ENCODE measurements at places on chromosomes 1 and 21.

DNA sequence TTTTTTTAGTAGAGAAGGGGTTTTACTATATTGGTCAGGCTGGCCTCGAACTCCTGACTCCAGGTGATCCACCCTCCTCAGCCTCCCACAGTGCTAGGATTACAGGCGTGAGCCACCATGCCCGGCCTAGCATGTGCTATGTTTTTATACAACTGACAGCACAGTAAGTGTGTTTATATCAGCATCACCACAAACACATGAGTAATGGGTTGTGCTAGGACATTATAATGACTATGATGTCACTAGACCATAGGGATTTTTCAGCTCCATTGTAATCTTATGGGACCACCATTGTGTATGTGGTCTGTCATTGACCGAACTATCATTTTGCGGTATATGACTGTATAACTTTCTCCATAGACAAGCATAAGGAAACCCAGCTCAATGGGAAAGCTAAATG is 6.3 kb downstream of the LEFTY2 start:
- no peak for DNase-seq

- no peak for DNase-seq
Observed at GRCh38 chr1:76546354-76546933, 320.8 kb upstream of the ST6GALNAC5 start.

DNA sequence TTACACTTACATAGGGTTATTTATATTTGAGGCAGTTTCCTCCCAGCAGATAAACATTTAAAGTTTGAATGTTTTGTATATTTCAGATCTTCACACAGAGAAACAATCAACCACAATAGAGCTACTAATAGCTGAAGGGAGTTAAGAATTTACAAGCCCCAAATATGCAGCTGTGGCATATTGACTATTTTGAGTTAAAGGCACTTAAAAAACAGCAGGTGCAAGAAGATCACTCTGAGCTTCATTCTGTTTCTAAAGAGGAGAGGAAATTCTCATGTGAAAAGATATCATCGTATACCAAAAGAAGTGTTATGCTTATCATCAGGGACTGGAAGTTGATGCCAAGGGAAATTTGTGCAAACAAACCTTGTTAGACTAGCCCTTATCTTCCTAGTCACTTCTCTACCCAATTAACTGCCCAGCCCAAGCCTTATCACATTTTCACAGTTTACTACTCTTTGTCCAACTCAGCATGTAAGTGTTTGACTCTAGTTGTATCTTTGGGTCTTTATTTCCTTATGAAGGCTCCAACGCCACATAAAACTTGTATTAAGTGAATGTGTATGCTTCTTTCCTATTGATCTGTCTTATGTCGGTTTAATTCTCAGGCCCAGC is 66.3 kb upstream of the COG2 start:
- DNase-seq = no peak

GRCh38 chr21:26850116-26850643 is 5.0 kb upstream of the ADAMTS1 start:
- no peak for DNase-seq

DNA sequence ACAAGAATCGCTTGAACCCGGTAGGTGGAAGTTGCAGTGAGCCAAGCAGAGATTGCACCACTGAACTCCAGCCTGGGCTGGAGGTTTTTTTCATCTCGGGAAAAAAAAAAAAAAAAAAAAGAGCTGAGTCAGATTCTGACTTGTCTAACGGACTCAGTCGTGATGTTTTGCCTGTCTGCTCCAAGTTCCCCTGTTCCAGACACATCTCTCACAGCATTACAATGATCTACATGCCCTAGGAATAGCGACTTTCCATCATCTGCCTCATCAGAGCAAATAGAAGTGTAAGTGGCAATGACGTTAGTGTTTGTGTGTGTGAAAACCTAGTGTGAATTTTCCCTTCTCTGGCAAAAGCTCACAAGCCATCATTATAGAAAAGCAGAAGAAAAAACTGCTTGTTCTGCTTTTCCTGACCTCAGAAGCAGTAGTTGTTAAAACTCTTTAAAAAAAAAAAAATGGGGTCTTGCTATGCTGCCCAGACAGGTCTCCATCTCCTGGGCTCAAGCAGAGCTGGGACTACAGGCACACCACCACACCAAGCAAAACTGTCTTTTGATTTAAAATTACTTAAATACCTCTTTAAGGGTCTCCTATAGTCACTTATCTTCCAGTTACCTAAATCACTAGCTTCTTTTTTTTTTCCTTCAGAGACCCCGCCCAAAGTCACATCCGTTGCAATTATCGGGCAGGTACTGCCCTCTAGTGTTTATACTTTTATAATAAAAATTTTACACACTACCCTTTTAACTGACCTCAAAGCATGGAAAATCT is 37.3 kb downstream of the PLEKHO1 start:
- DNase-seq = peak; percentile 47

DNA sequence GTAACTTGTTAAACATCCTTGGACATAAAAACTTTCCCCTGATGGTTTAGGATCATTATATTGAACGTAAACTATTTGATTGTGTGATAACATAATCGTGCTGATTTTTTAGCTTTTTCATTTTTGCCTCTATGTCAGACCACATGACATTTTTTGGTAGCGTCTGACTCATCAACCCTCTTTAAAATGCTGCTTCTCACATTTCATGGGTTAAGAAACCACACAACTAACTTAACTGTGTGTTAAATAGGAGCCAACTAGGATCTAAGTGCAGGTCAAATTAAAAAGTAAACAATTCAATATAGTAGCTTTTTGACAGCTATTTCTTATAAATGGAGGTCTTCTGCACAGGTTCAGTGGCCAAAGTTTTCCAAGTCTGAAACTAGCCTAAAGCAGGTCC is 9.8 kb downstream of the BTG3 start:
- DNase-seq = peak; percentile 50

DNA sequence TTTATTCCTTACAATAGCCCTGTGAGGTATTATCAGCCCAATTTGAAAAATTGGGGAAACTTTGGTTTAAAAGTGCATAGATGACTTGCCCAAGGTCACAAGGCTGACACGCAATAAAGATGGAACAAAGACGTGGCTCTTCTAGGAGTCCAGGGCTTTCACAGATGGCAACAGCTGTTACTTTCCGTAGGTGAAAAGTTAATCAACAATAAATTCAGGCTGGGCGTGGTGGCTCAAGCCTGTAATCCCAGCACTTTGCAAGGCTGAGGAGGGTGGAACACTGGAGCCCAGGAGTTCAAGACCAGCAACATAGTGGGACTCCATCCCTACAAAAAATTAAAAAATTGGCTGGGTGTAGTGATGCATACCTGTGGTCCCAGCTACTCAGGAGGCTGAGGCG is 87.8 kb upstream of the ATF3 start:
- no peak for DNase-seq

DNA sequence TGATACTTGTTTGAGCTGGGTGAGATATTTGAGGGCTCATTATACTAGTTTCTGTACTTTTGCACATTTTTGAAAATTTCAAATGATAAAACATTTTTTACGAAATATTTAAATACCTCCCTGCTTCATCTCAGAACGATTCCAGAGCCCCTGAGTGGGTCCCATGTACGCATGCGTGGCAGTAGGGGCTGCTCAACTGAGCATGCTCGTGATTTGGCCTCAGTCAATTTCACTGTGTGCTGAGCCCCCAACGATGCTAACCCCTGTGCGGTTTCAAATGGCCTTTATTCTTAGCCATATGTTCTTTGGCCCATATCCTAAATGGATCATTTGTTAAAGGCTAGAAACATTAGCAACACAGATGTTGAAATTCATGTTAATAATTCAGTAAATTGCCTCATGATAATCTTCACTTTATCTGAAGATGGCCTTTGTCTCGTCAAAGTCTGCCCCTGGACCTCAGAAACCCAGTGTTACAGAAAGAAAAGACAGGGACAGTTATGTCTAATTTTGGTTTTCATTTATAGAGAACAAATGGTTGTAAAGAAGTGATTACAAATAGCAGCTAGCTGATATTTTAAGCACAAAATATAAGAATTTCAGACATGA is 108.2 kb downstream of the MRPS6 start:
- DNase-seq = no peak

DNA sequence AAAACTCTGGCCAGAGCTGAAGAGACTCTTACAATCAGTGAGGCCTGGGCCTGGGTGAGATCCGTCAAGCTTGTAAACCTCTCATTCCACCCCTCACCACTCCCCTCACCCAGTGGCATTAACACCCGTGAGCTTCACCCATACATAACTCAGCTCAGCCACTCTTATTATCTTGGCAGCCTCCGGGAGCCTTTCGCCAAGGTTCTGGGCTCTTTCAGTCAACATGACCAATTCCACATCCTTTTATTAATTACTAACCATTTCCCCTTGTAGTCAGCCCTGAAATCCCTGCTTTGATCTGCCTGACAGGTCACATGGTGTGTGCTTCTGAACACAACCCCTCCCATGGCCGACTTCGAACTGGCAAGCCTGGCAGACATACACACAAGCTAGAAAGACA is 134.8 kb downstream of the SETD4 start:
- no peak for DNase-seq

- no peak for DNase-seq
Observed at GRCh38 chr1:187876775-187877174, 1048.0 kb downstream of the PLA2G4A start.

- no peak for DNase-seq
Observed at GRCh38 chr21:31366825-31367224, 22.8 kb upstream of the TIAM1 start.

DNA sequence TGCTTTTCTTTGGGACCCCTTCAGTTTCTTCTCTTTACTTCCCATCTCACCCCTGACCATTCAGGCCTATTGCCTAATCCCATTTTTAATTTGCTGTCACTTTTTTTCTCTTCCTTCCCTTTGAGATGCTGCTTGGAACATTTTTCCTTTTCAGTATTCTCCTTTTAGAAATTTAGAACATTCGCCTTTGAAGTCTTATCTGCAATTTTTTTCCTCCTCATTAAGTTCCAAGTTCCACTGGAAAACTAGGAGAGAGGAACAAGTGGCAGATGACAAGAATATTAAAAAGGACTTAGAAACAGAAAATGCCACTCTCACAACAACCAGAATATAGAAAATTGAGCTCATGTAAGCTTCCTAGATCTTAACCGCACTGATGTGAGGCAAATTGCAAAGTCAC is 126.6 kb downstream of the PSMG1 start:
- DNase-seq = no peak

- no peak for DNase-seq
Observed at GRCh38 chr1:230504310-230504709, 78.2 kb upstream of the PGBD5 start.

GRCh38 chr1:1604374-1605033 is 4.6 kb upstream of the FNDC10 start:
- DNase-seq = no peak

DNA sequence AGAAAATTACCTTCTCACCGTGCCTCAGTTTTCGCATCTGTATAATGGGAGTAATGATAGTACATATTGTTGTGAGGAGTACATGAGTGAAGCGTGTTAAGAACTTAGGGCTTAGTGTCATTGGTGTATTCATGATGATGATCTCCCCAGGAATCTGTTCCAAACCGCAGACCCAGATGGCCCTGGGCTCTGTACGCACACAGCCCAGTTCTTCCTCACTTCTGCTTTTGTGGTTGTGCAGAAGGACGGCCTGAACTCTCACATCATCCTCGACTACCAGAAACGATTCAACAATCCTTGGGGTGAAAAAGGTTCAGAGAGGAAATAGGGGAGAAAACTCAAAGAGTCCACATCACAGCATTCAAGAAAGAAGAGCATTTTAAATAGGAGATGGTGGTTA is 323.0 kb downstream of the CAMTA1 start:
- no peak for DNase-seq

GRCh38 chr1:204513117-204513716 is 3.0 kb upstream of the MDM4 start:
- DNase-seq = no peak

GRCh38 chr1:74679811-74680210 is 6.2 kb upstream of the ERICH3 start:
- no peak for DNase-seq

GRCh38 chr1:35557118-35557610 is at the start of gene KIAA0319L:
Gene KIAA0319L, minus strand, starts transcription at chr1:35557403. Its CDS starts 2,912 bp downstream, at chr1:35554491.
- no peak for DNase-seq

GRCh38 chr1:221562542-221563475 is 179.1 kb downstream of the DUSP10 start:
- no peak for DNase-seq

DNA sequence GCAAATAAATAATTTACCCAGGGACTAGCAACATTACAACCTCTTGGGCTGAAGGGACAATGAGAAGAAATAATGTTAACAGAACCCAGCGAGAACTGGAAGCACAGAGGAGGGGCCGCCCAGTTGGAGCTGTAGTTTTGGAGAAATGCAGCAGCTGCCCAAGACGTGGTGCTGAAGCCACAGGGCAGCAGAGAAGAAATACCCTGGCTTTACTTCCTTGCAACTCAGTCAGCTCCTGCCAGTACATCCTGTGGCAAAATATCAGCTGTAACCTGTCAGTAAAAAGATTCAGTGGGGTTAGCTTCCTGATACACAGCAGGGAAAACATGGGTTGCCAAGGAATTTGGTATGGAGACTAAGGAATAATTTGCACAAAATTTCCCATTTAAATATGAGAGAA is 283.6 kb upstream of the USP25 start:
- no peak for DNase-seq

- DNase-seq = no peak
Observed at GRCh38 chr1:177998696-177999631, 29.1 kb upstream of the SEC16B start.

DNA sequence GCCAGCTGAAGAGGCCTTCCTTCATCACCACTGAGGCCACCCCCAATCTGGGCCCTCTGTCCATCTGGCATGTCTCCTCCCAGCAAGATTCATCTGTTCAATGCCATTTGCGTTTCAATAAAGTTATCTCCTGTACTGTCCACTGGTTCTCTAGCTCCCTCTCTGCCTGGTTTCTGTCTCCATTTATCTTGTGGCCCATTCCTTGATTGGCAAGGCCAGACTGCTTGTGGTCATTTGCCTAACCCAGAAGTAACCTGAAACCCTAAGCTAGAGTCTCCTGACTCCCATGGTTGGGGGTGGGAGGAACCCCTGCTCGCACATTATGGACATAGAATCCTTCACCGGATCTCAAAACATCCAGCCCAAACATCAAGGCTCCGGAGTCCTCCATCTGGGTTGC is 2.1 kb upstream of the IPO9 start:
- no peak for DNase-seq

DNA sequence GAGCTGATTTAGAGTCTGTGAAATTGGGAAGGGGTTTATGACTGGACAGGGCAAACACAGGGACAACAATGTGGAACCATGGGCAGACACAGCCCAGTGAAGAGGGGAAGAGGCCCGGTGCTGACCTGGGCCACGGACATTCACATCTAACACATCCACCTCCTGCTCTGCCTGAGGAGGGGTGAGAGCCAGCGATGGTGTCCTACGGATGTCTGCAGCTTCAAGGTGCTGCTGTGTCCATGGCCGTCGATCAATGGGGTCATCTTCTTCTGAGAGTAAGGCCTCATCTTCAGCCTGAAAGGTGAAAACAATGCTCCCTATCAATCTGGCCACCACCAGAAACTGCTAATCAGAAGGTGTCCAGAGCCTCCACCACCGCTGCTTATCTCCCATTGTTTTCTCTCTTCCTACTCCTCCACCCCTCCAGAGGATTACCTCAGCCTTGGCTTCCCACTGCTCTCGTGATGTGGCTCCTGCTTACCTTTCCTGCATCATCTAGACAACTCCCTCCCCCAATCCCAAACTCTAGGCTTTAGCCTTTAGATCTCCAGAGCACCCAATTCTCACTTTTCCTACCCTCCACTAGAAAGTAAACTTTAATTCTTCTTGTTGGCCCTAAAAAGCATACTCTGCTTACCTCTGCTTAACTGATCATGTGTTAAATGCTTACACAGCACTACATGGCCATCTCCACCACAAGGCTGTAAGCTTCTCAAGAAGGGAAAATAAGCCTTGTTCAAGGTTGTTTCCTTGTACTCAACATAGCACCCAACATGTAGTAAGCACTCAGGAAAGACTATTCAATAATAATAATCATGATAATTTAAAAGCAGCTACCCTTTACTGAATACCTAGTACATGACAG is 24.0 kb upstream of the ADAM30 start:
- no peak for DNase-seq
